ENCODE measurements at places on chromosomes 6 and 20. TPM values are rescaled to one million over a fixed set of nuclear protein-coding genes. Genes with fewer than 3 reads are reported as not detected.
A peak's percentile ranks its signal among the peaks of the same experiment; 100 is the strongest.

The SIGLEC1 gene
- 0.16 TPM for total RNA-seq

DNA sequence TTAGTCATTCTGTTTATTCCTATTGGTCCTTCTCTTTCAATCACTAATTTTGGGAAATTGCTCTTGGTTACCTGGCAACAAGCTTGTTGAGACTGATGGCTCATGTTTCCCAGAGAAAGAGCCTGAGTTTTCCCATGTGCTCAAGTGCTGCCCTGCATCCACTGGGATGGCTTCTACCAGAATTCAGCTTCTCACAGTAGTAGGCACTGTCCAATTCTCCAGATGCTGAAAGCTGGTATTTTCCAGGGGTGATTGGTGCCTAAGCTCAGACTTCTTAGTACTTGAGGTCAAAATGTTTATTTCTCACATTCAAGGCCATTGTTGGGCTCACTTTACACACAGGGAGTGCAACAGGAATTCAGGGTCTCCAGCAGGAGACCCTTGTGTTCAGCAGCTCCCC is 29.1 kb upstream of the SLC2A12 start:
- DNase-seq: no peak

DNA sequence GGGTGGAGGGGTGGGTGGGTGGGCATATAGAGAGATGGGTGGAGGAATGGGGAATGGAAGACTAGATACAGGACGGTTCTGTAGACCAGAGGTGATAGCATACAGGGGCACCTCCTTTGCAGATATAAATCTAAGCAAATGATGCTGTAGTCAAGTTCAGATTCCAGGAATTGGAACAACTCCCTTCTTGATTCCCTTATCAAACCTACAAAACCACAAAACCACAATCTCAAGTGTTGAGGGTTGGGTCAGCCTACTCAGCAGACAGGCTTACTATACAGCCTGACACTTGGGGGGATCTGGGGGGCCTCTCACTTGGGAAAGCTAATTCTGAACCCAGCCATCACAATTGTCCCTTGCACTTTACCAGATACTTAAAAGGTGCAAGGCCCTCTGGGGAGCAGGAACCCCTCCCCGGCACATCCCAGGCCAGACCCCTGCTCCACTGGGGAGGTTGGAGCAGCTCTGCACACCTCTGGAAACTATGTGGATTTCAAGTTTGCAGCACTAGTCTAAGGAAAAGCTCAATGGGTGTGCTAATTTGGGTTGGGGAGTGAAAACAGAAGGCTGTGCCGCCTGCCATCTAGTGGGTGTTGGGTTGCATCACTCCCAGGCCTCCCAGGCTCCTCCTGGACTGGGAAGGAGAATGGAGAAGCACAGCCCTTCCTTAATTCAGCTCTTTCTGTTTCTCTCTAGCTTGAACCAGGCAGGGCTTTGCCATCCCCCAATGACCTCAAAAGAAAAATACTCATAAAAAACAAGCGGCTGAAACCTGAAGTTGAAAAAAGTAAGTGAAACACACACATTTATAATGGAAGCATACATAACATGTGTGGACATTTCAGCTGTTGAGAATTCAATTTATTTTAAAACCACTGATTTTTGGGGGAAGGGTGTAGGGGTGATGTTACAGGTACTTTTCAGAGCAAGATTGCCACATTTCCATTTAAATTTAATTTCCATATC is 121.2 kb upstream of the LAMP5 start:
- DNase-seq: peak; percentile 43

DNA sequence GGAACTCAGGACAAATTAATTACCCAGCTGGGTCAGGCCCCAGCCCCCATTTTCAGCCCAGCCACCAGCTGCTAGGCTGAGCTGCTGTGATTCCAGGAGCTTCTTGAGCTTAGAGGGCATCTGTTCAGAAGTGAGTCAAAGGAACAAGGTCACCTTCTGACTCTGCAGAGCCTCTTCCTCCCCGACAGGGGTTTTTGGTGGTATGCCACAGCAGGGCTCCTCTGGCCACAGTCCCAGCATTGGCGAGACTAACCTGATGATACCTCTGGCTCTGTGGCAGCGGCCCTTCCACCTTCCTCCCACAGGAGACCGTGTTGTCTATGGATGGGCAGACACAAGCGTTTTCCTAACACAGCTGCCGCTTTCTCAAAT is 39.7 kb downstream of the ZC3H12D start:
- DNase-seq: no peak

DNA sequence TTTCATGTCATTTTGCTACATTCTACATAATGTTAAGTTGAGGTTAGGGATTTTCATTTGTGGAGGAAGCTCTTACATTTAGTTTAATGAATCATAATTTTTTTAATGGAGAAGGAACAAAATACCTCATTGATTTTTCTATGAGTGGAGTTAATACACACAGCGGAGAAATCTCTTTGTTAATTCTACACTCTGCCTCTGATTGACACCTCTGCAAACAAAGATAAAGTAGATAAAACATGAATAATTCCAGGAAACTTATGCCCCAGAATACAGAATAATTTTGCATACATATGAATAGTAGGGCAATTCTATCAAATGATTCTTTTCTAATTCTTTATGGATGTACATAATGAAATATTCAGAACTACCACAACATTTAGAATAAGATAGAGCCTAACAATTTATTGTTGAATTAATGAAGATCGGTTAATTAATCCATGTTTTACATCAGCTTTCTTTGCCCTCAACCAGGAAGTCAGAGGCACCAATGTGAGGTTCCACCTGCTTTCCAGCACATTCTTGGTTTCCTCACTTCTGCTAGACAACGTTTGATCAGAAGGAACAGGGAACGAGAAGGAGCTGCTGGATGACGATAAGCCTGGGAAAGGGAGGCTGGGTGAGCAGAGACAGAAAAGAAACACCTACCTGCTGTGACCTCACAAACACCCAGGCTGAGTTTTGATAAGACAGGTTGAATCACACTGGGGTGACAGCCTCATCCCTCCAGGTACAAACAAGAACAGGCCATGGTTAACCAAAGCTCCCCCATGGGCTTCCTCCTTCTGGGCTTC is 4.3 kb downstream of the OR2H1 start:
- no peak for DNase-seq

DNA sequence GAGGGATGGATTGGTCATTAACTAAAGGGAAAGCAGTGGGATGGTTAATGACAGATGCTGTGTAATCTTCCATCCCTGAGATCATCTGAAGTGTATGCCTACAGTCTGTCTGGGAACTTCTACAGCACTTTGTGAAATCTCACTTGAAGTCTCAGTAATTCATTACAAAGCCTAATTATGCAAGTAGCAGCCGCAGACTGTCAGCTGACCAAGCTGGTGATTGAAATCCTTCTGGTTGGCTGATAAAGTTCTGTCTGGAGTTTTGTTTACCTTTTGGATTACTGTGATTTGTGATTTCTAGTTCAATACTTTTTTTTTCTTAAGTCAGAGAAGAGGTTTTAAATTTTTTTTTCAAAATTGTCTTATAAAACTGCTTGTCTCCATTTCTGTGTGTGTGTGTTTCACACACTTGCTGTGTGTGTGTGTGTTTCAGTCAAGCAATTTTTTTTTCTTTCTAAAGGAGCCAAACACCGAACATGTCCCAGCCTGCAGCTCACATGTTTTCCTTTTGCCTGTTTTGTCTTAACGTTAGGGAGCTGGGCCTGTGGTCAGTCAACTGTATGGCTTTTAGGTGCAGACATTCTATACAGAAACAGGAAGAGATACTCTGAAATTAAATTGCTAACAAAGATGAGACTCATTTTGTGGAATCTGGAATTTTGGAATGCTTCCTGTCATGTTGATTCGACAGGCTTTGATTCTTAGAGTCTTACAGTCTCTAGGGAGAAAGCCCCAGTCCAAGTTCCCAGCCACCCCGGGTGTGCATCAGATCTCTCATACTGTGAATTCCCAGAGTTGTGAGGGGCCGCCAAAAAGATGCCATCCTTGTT is 28.5 kb upstream of the ADGRF4 start:
- DNase-seq: no peak

DNA sequence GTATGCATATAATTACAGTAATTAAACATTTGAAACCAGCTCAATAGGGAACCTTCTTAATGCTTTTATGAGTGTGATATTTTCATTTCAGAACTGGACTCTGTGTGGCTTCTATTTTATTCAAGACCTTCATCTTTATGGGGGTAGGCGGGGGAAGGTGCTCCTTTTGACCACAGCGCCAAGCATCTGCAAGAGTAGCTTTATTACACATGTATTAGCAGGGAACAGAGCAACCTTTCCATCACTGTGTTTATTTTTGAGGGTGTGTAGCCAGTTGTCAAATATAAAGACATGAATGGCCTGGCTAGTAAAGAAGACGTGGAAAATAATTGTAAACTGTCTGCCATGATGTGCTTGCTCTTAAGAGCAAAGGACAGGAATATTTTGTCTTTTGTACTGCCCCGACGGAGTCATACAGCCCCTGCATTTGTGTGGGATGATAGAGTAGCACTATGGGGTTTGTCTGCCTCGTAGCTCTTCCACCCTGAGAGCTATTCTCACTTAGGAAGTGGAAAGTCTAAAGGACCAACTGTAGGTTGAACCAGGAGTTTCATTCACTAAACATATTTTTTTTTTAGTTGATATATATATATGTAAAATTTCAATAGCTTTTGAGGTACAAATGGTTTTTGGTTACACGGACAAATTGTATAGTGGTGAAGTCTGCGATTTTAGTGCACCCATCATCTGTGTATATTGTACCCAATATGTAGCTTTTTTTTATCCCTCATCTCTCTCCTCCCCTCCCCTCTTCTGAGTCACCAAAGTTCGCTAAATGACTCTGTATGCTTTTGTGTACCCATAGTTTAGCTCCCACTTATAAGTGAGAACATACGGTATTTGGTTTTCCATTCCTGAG is 91.2 kb downstream of the CARMIL1 start:
- no peak for DNase-seq

DNA sequence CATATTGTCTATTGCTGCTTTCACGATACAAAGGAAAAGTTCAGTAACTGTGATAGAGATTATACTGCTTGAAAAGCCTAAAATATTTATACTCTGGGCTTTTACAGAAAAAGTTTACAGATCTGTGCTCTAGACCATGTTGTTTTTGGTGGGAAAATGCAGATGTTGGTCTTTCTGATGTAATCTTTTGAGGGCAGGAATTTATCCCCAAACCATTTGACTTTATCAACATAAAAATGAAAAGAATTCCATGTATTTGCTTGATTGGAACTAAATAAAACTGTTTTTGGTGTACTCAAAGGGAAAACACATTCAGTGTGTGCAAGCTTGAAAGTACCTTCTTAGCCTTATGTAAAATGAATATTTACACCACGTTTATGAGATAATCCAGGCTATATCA is 603.5 kb downstream of the KHDRBS2 start:
- DNase-seq: no peak

GRCh38 chr6:124604719-124605118 is 357.5 kb upstream of the RNF217 start:
- no peak for DNase-seq
